ENCODE measurements at places on chromosomes 2 and 18.

DNA sequence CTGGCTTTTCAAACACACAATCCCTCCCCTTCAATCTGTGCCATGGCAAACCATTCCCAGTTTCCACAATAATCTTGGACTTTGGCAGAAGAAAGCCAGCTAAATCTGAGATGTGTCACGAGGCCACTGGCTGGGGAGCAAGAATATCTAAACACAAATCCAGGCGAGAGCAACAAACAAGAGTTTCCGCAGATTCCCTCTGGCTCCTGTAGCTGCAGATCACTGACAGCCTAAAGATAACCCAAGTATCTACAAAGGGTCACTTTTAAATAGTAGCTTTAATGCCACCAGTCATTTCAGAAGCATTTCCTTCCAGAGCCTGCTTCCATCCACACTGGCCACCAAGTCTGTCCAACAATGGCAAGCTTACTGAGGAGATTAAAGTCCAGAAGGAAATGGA lies 86.9 kb downstream of the ACVR1 start:
- no peak for DNase-seq

- no peak for DNase-seq
These were observed 895.2 kb downstream of the CPS1 start for GRCh38 chr2:211451642-211452041.

DNA sequence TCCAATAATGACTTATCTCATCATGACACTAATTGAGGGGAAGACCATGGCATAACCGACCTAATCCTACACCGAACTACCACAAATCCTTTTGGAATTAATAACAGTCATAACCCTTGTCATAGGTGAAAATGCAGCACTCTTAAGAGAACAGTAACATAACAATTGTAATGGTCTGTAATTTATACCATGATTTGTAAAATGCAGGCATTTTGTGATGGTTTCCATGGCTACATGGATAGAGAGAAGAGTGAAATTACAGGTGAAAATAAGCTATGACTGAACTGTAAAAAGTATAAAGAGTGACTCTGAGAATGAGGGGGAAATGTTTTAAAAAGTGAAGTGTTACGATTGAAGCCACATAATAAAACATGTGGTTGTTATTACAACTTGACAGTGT lies 494.1 kb upstream of the SLC39A10 start:
- DNase-seq: no peak

GRCh38 chr18:13051950-13052349 lies 60.8 kb downstream of the CEP192 start:
- DNase-seq: peak; percentile 24
